ENCODE measurements at places on chromosomes 2 and 18.

- DNase-seq, result no peak
These were observed 315.8 kb upstream of the EPAS1 start for GRCh38 chr2:45981384-45981930.

GRCh38 chr18:38980420-38980819, 1414.8 kb upstream of the CELF4 start:
- no peak for DNase-seq

- no peak for DNase-seq
These were observed 23.1 kb upstream of the CHAC2 start for GRCh38 chr2:53744395-53745065.

- no peak for DNase-seq
These were observed 25.0 kb downstream of the MPPE1 start for GRCh38 chr18:11883153-11883552.

DNA sequence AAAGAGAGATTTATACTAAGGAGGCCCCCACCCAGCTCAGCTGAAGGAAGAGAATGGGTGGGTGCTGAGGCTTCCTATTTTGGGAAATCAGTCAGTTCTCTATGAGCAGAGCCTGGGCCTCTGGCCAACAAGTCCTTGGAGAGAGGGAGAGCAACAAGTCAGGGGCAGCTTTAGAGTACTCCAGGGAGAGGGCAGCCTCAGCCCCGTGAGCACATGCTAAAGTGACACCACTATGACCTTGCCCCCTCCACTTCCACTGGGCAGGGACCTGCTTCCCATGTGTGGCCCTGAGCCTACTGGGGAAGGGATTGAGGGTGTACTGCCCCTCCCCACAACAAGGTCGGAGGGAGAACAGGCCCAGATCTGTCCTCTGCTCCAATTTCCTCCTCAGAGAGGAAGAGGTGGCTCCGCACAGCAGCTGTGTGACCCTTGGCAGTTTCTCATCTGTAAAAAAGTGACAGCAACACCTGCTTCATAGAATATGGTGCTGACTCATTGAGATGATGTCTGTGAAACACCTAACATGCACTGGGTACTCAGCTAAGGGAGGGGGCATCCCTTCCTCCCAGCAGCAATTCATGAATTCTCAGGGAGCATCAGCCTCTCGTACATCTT, 72.9 kb downstream of the CLHC1 start:
- peak; percentile 75 for DNase-seq

GRCh38 chr2:17940091-17940630, 61.7 kb downstream of the KCNS3 start:
- no peak for DNase-seq

DNA sequence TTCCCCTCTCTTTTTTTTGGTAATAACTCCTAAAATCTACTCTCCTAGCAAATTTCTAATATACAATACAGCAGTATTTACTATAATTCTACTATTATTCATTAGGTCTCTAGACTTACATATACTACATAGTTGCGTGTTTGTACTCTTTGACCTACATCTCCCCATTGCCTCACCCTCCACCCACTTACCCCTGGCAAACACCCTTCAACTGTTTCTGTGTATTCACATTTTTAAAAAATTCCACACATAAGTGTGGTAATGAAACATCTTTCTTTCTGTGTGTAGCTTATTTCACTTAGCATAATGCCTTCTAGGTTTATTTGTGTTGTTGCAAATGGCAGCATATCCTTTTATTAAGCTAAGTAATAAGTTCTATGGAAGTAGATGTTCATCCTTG, 336.0 kb downstream of the CCDC85A start:
- DNase-seq, result no peak

DNA sequence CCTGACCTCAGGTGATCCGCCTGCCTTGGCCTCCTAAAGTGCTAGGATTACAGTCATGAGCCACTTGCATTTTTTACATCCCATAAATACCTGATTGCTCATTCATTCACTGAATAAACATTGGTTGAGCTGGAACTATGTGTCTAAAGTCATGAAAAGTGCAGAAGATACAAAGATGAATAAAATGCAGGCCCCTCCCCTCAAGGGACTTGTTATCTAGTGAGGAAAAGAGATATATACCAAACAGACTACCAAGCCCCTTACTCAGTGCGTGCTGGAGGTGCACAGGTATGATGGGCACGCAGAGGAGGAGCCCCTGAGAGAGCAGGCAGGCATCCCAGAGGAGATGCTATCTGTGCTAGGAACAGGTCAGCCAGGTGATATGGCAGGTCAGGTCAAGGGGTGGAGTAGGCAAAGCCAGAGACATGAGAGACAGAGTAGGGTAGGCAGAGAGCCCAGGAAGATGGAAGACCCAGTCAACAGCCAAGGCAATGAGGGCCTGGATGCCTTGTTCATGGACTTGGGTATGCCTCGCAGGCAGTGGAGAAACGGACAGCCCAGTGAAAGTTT, 7.7 kb downstream of the FHL2 start:
- DNase-seq, result no peak

DNA sequence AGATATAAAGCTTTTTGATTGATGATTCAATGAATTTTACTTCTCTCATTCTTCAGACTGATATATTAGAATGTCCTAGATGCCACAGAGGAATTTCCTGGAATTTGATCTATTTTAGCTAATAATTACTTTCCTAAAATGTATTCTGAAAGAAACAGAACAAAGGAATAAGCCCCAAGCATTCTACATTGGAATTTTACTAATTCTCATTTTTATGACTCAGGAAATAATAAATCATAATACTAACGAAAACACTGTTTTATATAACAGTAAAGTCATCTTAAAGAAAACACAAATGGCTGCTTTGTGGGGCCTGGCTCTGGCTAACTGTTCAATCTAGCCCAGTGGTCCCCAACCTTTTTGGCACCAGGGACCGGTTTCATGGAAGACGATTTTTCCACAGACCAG, 68.6 kb upstream of the LPIN2 start:
- no peak for DNase-seq

DNA sequence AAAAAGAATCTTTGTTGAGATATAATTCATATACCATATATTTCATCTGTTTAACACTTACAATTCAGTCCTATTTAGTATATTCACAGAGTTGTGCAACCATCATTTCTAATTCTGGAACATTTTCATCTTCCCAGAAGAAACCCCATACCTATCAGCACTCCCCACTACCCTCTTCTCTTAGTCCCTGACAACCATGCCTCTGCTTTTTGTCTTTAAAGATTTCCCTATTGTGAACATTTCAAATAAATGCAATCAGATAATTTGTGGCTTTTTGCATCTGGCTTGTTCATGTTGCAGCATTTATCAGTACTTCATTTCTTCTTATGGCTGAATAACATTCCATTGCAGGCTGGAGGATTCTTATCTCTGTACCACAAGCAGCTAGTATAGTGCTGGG, 305.9 kb upstream of the MEX3C start:
- no peak for DNase-seq

- DNase-seq, result no peak
These were observed 34.5 kb downstream of the RAB31 start for GRCh38 chr18:9742524-9743131.

- no peak for DNase-seq
These were observed 45.8 kb downstream of the DNAJC10 start for GRCh38 chr2:182761903-182762302.

DNA sequence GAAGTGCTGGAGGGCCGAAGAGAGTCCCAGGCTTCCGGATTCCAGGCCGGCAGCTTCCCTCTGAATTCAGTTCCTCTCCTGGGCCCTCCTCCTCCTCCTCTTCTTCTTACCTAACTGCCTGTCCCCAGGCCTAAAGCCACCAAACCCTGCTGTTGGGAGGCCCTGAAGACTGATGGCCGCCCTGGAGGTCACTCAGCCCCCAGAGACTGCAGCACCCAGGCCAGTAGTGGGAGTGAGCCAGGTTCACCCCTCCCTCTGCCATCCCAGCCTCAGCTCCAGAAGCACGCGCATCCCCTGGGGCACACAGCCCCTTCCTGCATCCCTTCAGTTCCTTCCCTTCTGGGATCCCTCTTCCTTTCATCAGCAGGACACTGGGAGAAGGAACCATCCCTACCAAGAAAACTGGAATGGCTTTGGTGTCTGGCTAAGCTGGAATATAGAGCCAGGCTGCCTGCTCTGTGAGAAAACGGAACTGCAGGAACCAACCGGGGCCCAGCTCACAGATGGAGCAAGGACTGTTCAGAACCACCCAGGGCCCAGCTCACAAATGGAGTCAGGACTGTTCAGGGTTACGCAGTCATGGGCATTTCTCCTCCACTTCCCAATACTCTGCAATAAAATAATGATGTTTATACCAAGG, 127.4 kb downstream of the NDUFA10 start:
- no peak for DNase-seq

DNA sequence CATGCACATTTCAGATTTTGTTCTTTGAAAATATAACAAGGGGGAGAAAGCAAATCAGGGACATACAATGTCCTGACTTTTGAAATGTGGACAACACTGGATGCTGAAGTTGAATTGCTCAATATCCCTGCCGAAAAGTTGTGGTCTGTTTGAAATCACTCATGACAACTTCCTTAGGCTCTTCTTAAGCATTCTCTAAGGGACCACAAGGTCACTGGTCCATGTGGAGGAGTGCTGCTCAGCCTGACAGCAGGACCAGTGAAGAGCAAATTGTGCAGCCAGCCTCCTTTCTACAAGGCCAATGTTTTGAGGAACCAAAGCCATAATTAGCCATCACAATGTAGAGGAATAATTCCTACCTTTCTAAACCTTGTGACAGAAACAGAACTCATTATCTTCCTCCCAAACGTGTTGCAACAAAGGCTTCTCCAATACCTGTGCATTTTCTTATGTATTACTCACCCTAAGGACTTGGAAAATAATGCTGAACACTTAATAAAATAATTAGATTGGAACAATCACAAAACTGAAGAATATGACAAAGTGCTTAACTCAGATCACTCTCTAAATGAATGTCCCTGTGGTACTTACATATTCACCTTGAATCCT, 1477.6 kb upstream of the NXPH2 start:
- no peak for DNase-seq

- no peak for DNase-seq
These were observed 70.6 kb upstream of the RAB6C start for GRCh38 chr2:129908721-129909373.

GRCh38 chr2:210162466-210163124, 8.6 kb downstream of the KANSL1L start:
- no peak for DNase-seq

GRCh38 chr2:864501-865106, 86.0 kb upstream of the SNTG2 start:
- DNase-seq, result no peak

DNA sequence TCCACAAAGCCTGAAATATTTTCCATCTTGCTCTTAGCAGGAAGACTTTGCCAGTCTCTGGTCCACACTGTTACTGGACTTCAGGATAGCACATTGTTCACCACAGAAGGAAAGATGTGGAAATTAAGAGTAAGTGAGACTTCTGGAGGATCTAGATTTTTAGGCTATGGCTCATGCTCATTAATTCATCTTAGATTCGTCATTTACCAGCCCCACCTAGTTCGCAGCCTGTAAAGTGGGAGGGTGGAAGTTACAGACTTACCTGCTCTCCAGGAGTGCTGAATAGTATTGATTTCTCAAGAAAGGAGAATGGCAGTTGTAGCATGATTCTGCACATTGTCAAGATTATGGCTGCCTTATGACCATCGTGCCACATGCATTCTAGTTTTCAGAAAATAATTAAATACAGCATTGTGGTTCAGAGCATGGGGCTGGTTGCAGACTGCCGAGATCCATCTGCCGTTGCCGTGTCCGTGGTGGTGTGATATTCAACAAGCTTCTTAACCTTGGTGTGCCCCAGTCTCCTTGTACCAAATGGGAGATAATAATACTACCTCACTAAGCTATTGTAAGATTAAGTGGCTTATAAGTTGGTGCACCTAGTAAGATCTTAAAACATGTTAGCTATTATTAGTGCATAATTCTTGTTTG, 56.8 kb downstream of the RNF144A start:
- no peak for DNase-seq

DNA sequence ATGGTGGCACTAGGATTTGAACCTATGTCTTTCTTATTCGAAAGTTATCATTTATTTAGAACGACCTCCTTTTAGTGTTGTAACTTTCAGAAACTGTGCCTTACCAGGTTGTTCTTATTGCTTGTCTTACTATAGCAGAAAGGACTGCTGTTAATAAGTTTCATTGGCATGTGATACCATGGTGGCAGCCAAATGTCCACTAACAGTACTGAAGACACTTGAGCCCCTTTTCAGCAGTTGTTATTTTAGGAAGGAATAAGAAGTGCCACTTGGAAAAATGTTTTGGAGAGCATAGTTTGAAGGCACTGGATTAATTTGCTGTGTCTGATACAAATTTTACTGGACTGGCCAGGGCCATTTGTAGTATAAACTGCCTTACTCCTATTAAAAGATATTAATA, 37.7 kb downstream of the CEP192 start:
- DNase-seq, result no peak

DNA sequence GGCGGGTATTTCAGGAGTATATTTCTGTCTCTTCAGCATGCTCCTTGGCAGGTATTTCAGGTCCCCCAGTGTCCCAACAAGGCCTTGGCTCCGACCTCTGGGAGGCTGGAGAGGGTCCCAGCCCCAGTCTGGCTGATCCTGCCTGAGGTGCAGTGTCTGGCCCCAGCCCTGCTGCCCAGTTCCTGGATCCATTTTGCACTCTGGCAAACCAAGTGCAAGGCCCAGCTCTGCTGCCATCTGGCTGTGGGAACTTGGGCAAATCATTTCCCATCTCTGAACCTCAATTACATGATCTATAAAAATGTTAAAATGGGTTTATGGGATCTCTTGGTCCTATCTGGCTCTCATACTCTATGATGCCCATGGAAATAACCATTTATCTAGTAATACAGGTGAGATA, 63.6 kb downstream of the ZBTB7C start:
- DNase-seq, result no peak

DNA sequence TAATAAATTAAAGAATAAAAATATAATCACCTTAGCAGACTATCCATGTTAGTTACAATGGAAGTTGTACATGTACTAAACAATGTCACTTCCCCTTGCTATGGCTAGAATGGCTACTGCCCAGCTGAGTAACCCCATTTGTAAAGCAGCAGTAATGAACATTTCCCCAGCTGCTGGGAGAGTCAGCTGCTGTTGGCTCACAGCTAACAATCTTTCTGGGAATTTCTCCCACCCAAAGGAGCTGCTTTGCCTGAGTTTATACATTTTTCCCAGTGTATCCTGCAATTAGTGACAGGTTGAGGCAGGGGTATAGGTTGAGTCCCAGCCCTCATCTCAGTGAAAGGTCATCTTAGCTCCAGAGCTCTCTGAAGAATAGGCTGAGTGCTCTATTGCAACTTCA, 665.6 kb upstream of the KLHL29 start:
- no peak for DNase-seq

DNA sequence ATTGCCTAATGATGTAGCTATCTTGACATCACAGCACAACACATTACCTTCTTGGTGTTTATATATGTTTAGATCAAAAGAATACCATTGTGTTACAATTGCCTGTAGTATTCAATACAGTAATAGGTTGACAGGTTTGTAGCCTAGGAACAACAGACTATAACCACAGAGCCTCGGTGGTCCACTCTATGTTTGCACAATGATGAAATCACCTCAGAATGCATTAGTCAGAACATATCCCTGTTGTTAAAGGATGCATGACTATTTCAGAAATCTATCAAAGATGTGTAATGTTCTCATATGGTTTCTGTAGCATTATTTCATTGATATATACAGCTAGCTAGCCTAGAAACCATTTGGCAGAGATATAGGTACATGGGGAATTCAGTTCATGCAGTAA, 8.9 kb downstream of the METTL5 start:
- DNase-seq, result no peak

- no peak for DNase-seq
These were observed 2.5 kb downstream of the PAX3 start for GRCh38 chr2:222296311-222296741.

- DNase-seq, result no peak
These were observed 139.8 kb upstream of the NCK2 start for GRCh38 chr2:105604938-105605337.

GRCh38 chr2:39145906-39146421, 25.1 kb upstream of the SOS1 start:
- no peak for DNase-seq
